NCI-H1417 (cell line): ENCODE measurements at places on chromosomes 4 and X.

GRCh38 chr4:76585897-76586360, 150.9 kb downstream of the SHROOM3 start:
- DNase-seq, result peak; percentile 93

GRCh38 chr4:54277691-54278090, 48.6 kb downstream of the PDGFRA start:
- no peak for DNase-seq

GRCh38 chr4:107799669-107800450, 24.9 kb upstream of the SGMS2 start:
- no peak for DNase-seq

DNA sequence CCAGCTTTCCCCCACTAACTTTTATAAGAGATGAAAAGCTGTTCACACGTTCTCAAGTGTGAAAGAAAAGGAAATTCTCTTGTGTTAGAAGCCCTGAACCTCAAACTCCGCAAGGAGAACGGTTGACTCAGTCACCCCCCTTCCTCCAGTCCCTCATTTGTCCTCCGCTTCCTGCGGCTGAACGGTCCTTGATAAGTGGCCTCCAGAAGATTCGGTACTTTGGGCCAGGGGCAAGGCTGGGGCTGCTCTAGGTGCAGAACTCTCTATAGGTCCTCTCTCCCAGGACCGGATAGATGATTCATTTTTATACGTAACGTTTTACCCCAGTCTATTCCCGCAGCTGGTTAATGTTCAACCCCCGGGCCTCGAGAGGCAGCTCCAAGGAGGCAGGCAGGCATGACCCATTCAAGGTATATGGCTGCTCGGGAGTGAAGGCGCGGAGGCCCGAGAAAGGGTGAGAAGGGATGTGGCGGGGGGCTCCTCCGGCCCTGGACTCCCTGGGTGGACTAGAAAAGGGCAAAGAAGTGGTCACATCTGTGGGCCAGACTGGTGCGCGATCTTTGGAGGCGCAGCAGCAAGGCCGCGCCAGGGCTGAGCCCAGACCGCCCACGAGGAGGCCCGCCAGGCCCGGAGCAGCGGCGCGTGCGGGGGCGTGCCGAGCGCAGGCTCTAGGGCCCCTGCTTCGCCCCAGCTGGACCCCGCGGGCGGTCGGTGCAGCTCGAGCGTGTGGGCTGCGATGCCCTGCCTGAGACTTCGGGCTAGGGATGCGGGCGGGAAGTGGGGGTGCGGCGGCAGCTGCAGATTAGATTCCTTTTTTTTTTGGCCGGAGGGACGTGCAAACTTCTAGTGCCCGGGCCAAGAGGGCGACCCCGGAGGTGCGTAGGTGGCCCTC, 11.7 kb downstream of the PITX2 start:
- no peak for DNase-seq

- no peak for DNase-seq
Observed at GRCh38 chr4:126753592-126753991, 879.2 kb upstream of the INTU start.

DNA sequence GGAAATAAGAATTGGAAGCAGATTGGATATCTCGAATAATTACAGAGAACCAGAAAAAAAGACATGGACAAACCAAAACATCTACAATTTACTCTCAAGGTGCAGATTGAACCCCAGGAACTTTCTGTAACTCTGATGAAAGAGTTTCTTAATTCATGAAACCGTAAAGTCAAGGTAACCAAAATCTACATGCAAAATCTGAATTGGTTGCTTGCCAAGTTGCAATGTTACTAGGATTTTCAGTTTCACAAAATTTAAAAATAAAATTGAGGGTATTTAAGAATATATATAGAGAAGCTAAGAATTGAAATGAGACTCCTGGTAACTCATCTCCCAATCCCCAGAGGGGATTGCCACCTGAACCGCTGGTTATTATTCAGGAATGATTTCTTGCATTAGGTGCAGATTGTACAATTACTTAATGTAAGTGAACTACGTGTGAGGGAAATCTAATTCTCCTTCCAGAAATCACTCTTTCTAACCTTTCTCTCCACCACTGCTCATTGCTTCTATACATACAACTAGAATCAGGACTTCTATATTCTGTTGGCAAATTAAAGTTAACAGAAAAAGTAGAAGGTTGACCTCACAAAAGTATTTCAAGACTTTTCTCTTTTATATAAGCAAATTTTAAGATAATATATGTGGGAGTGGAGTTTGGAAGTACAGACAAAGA, 221.5 kb upstream of the NDST4 start:
- no peak for DNase-seq

DNA sequence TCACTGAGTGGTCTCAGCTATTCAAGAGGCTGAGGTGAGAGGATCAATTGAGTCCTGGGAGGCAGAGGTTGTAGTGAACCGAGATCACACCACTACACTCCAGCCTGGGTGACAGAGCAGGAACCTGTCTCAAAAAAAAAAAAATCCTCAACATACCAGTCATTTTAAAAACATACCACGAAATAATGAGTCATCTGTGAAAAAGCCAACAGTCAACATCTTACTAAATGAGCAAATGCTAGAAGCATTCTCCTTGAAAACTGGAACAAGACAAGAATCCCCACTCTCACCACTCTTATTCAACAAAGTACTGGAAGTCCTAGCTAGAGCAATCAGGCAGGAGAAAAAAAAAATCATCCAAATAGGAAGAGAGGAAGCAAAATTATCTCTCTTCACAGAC, 104.0 kb upstream of the ARHGEF9 start:
- DNase-seq, result no peak

DNA sequence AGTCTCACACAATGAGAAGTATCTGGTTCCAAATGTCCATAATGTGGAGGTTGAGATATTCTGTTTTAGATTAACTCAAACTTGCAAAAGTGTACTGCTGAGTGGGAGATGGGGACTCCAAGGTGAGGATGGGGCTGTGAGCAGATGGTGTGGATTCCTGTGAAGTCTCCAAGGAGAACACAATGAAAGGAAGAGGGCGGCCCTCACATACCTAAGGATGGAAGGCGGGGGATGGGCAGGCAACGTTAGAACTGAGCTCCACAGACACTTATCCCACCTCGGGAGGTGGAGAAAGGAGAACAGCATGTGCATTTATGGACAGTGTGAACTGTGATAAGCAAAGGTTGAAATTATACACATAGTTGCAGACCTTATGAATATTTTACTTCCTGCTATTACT, 9.9 kb upstream of the SPATA4 start:
- no peak for DNase-seq

GRCh38 chr4:26557164-26557563, 26.7 kb upstream of the TBC1D19 start:
- DNase-seq, result no peak

GRCh38 chr4:168886351-168886750, 123.7 kb downstream of the CBR4 start:
- DNase-seq, result no peak

GRCh38 chr4:110025718-110026117, 113.0 kb downstream of the EGF start:
- no peak for DNase-seq

- no peak for DNase-seq
Observed at GRCh38 chrX:104307341-104307740, 52.6 kb upstream of the ESX1 start.

GRCh38 chr4:727576-727975, 21.9 kb downstream of the PCGF3 start:
- DNase-seq, result no peak

DNA sequence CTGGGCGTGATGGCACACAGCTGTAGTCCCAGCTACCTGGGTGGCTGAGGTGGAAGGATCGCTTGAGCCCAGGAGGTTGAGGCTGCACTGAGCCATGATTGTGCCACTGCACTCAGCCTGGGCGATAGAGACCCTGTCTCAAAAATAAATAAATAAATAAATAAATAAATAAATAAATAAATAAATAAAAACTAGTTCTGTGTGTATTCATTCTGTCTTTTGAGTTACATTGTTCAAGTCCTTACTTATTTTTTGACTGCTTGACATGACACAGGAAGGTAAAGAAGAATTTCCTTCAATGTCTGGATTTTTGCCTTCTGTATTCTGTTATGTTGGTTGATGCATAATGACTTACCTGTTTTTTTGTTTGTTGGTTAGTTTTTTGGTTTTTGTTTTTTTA, 2.2 kb upstream of the NAA10 start:
- DNase-seq, result no peak

GRCh38 chrX:97030463-97030862, 146.8 kb downstream of the RPA4 start:
- no peak for DNase-seq

DNA sequence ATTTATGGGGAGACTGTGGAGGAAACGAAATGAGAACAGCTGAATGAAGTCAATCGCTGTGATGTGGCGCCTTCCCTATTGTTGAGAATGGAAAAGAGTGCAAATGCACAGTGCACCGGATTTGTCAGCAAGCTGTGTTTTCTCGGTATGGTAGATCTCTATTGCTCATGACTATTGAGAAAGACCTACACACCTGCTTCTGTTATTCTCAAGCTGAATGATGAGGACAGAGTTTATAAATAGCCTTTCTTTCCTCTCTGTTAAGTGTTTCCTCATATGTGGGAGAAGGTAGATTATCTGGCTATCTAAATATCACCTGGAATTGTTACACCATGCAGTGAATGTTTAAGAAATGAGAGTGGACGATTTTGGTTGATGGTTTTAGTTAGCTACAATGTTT, 650.7 kb downstream of the IL1RAPL1 start:
- peak; percentile 7 for DNase-seq

DNA sequence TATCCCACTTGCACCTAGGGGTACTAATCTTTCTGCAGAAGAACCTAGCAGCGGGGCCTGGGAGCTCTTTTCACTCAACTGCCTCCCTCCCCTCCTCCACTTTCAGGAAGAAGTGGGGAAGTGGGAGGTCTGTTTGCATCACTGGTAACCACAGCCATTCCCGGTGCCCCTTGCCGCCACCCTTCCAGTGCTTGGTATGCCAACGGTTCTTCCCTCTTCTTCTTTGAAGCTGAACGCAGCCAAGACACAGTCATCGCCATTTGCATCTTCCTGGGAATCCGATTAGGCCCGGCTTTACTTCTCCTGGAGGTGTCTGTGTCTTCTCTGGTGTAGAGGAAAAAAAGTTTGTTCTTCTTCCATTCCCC, 47.2 kb upstream of the RBPJ start:
- no peak for DNase-seq

- DNase-seq, result no peak
Observed at GRCh38 chr4:182225257-182225852, 17.8 kb upstream of the TENM3 start.

DNA sequence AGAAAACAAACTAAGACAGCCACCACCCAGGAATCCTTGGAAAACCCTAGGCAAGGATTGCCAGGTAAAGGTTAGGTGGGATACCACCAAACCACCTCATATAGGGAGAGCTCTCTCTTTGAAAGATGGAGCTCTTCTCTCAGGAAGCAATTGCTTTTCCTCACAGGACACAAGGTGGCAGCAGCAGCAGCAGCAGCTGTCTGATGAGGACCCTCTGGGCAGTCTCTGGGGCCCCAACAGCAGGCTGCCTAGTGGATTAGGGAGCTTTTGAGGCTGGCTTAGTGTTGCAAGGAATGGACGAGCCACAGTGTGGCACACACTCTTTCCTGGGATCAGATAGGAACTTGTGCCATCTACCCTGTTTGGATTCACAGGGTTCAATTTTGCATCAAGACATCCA, 41.4 kb upstream of the CHRDL1 start:
- DNase-seq, result peak; percentile 18

GRCh38 chr4:90419124-90419711, 292.0 kb downstream of the CCSER1 start:
- DNase-seq, result peak; percentile 68
